ENCODE measurements at places on chromosomes 4 and X.
A peak's percentile ranks its signal among the peaks of the same experiment; 100 is the strongest.

- no peak for DNase-seq
Measured at GRCh38 chr4:186260504-186261448, 5.2 kb upstream of the F11 start.

DNA sequence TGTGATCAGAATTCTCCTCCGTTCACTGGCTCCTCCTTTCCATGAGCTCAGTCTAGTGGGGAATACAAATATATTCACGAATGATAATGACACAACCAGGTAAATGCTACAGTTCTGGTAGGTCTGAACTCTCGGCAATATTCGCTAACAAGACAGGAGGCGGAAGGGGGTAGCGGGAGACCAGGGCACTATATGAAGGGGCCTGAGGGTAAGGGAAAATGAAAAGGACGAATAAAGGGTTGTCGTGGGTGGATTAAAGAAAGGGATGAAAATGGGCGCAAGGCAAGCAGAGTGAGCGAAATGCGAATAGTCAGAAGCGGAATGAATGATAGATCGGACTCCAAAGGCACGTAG, 743 bp downstream of the NKAP start:
- DNase-seq: no peak

DNA sequence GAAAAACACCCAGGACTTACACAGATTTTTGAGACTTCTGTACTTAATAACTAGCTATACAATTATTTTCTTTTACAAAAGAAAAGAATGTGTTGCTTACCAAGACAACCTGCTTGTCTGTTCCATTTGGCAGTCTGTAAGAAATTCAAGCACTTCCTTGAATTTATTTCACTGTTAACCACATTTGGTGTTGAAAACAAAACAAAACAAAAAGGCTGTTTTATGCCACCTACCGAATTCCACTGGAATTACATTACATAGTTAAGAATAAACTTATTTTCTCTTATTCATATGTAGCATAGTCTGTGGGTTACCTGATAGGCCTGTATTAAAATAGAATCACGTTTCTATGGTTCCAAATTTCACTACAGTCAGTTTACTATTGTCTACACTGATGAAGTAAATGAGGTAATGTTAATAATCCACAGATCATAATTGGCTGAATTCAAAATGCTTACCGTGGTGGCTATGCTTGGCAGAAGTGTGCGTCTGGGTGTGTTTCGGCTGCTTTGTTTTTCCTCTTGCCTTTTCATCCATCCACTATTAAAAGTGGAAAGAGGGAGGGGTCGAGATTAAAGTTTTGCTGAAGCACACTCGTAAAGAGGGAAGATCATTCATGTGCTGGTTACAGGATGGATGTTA, at the start of gene TLR1:
TSS of gene TLR1 (minus strand) at position 138 of the 642 bp plus-strand sequence. CDS start 5,960 bp downstream, outside the sequence.
- DNase-seq: peak; percentile 65

GRCh38 chrX:101257448-101258258, 33.5 kb downstream of the TAF7L start:
- no peak for DNase-seq

GRCh38 chrX:66020631-66021334, 19.1 kb downstream of the VSIG4 start:
- DNase-seq: no peak
